ENCODE measurements at places on chromosomes 2 and 18. TPM values are rescaled to one million over a fixed set of nuclear protein-coding genes. Genes with fewer than 3 reads are reported as not detected.

Gene SPATS2L
- 62.2 TPM for total RNA-seq

Gene ALPP
- total RNA-seq, result not detected

Gene BMP10
- not detected for total RNA-seq

Gene SLC5A7
- not detected for total RNA-seq

Gene DCAF17
- total RNA-seq, result 22.6 TPM

Gene RAD51AP2
- total RNA-seq, result not detected

Gene TUBB6
- total RNA-seq, result 57.2 TPM

Gene EFR3B
- total RNA-seq, result 0.46 TPM

Gene KIDINS220
- 26.1 TPM for total RNA-seq

Gene ARMC9
- 2.5 TPM for total RNA-seq

Gene UGT1A1
- total RNA-seq, result not detected

Gene FER1L5
- not detected for total RNA-seq

Gene PSMA8
- total RNA-seq, result 1.2 TPM

Gene IFT172
- 16.4 TPM for total RNA-seq

Gene DYNAP
- total RNA-seq, result not detected

Gene DTNA
- 0.73 TPM for total RNA-seq

Gene KRTCAP3
- 7.5 TPM for total RNA-seq

Gene MC2R
- not detected for total RNA-seq

Gene COL3A1
- 0.43 TPM for total RNA-seq

Gene AKAIN1
- not detected for total RNA-seq

Gene GPD2
- 23.6 TPM for total RNA-seq

Gene GALNT13
- not detected for total RNA-seq

Gene RESP18
- not detected for total RNA-seq

Gene OXER1
- 1.1 TPM for total RNA-seq

Gene HOXD13
- total RNA-seq, result not detected

Gene PKDCC
- total RNA-seq, result 0.11 TPM

Gene TMEM163
- 0.27 TPM for total RNA-seq

Gene EMX1
- not detected for total RNA-seq

Gene CFAP65
- total RNA-seq, result not detected

Gene WDR75
- total RNA-seq, result 90.7 TPM

Gene RNMT
- total RNA-seq, result 54.3 TPM

Gene UBR3
- total RNA-seq, result 29.3 TPM

Gene MC5R
- not detected for total RNA-seq

Gene VPS54
- total RNA-seq, result 15.9 TPM

Gene GKN2
- not detected for total RNA-seq

Gene C2orf69
- total RNA-seq, result 17.6 TPM

Gene TMEFF2
- total RNA-seq, result not detected

Gene PPP1R1C
- not detected for total RNA-seq

Gene FIGN
- not detected for total RNA-seq

Gene TNFRSF11A
- total RNA-seq, result 43.0 TPM

Gene CRYBA2
- total RNA-seq, result not detected

Gene HOXD10
- total RNA-seq, result not detected

Gene LAMA1
- total RNA-seq, result not detected

Gene DTNB
- 33.9 TPM for total RNA-seq

Gene HOXD9
- total RNA-seq, result not detected

Gene DSG2
- 1.4 TPM for total RNA-seq

Gene CTNNA2
- total RNA-seq, result not detected

Gene ANO7
- total RNA-seq, result 4.3 TPM

Gene CYP27A1
- not detected for total RNA-seq

Gene TGIF1
- 53.5 TPM for total RNA-seq

Gene WDR43
- total RNA-seq, result 128 TPM

Gene STK36
- 17.9 TPM for total RNA-seq

Gene CLEC4F
- total RNA-seq, result not detected

Gene LRRC30
- total RNA-seq, result not detected

Gene TBC1D8
- 0.87 TPM for total RNA-seq

Gene CDK5R2
- total RNA-seq, result not detected

Gene NOTO
- not detected for total RNA-seq

Gene GKN1
- total RNA-seq, result not detected

Data from activated T-helper 2 cell treated with anti-CD3 and anti-CD28 coated beads, Interferon-gamma antibody, Interleukin-2, Interleukin-4, amounts not matched to agents 10 μg/mL and 5 μg/mL and 100 μg/mL, durations not matched to agents 14 hours and 24 hours and 36 hours (primary cell).